CD4-positive, alpha-beta T cell treated with Interleukin-10 for 1 hour (primary cell): ENCODE measurements at places on chromosomes 5 and 9.

DNA sequence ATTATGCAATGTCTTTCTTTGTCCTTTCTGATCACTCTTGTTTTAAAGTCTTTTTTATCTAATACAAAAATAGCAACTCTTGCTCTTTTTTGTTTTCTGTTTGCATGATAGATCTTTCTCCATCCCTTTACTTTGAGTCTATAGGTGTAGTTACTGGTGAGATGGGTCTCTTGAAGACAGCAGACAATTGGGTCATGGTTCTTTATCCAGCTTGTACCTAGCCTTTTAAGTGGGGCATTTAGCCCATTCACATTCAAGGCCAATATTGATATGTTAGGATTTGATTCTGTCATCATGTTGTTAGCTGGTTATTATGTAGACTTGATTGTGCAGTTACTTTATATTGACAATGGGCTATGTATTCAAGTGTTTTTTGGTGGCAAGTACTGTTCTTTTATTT is 245.9 kb upstream of the TARS1 start:
- DNase-seq, result no peak

GRCh38 chr5:32207355-32207634 is 33.2 kb upstream of the GOLPH3 start:
- peak; percentile 10 for DNase-seq

DNA sequence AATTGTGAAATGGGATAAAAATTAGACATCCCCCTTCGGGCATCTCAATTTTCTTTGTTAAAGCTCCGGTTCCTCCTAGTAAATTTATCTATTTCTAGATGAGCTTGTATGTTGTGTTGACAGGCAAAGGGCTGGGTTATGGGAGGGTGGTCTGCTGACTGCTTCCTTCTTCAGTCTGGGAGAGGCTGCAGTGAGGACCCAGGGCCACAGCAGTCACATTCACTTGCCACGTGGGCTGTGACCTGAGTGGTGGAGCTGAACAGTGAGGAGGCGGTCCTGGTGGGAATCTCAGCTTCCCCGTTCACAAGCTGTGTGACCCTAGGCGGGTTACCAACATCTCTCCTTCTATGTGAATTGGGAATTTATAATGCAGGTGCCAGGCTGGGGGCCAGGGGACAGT is 57.5 kb upstream of the RXRA start:
- DNase-seq, result no peak

DNA sequence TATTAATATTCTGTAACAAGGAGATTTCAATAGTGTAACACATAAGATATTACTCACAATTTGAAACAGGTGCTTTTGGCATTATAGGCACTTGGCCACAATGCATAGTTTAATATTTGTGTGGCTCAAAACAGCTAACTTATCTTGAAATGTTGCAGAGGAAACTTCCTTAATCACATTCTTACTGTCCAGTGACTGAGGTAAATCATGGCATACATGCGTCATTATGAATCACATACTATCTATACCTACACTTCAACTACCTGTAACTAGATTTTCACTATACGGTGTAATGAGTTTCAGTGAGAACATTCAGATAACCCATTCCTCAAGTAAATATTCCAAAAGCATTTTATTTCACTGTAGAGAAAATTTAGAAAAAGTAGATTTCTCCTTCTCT is 218.8 kb downstream of the PDE4D start:
- no peak for DNase-seq

GRCh38 chr5:11148810-11149539 is 387.9 kb upstream of the DAP start:
- no peak for DNase-seq

GRCh38 chr9:138082918-138083636 is 205.5 kb downstream of the CACNA1B start:
- no peak for DNase-seq

DNA sequence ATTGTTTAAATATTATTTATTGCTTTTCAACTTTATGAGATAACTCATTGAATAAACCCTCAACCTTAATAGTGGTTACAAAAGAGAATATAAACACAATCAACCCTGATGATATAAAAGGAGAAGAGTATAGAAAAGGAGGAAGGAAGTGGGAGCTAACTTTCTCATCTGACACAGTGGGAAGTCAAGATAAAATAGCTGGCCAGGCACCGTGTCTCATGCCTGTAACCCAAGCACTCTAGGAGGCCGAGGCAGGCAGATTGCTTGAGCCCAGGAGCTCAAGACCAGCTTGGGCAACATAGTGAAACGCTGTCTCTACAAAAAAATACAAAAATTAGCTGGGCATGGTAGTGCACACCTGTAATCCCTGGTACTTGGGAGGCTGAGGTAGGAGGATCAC is 93.5 kb downstream of the PPP2R2B start:
- DNase-seq, result no peak

DNA sequence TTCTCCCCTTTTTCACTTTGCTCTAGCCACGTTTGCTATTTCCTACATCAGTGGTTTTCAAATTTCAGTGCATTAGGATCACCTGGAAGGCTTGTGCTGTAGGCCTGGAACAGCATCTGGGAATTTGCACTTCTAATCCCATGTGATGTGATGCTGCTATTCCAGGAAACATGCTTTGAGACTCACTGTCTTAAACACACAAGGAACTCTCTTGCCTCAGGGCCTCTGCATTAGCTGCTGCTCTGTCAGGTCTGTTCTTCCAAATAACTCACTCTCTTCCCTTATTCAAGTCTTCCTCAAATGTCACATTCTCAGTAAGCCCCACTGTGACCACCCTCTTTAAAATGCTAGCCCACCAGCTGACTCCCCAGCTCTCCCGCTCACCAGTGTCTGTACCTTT is 204.0 kb downstream of the DNAH5 start:
- DNase-seq, result no peak

GRCh38 chr9:130301483-130302286 is 36.1 kb downstream of the HMCN2 start:
- no peak for DNase-seq

DNA sequence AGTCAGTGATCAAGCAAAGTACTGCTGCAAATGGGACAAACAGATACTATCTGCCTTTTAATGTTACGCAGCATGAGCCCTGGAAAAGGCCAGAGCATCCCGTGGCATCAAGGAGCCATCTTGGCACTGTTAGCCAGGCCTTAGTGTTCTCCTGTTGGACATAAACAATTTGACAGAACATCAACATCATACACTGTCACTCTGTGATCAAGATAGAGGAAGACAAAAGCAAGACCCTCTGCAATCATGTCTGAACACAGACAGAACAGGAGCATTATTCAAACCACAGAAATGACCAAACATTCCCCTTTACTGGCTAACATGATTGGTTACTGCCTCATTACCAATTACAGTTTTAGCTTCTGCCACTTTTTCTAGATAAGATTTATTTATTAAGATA is 21.2 kb upstream of the ROPN1L start:
- no peak for DNase-seq

DNA sequence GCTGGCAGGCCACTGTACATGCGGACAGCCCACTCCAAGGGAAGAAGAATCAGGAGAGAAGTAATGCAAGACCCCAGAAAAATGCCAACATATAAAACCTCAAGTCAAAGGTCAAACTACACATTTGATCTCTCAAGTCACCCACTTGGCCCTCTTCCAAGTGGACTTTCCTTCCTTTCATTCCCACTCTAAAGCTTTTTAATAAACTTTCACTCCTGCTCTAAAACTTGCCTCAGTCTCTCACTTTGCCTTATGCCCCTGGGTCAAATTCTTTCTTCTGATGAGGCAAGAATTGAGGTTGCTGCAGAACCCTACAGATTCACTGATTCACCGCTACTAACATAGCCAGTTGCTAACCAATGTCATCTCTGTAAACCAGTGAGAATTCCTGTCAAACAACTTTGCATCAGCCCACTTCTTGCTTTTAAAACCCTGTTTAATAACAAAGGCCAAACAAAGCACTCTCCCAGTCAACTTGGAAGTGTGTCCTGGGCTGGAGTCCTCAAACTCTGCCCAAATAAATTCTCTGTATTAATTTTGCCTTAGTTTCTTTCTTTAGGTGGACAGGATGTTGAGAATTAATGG is 6.9 kb upstream of the ATP6V1G1 start:
- no peak for DNase-seq

GRCh38 chr9:137268538-137269201 is 8.9 kb upstream of the TOR4A start:
- no peak for DNase-seq

DNA sequence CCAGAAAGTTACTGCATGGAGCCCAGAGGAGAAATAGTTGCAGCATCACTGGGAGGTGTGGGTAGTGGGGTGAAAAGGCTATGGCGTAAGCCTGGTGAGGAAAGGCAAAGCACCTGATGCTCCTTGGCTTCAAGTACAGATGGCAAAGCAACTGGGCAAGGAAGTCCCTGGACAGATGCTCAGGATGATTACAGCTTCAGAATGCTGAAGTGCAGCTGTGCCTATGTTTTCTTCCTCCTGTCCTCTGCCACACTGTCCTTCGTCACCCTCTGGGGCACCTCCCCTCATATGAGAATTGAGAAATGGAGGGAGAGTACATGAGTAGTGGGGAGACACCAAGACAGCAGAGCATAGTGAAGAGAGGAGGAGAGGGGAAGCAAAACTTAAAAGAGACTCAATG is 328.0 kb downstream of the PDE4D start:
- no peak for DNase-seq

DNA sequence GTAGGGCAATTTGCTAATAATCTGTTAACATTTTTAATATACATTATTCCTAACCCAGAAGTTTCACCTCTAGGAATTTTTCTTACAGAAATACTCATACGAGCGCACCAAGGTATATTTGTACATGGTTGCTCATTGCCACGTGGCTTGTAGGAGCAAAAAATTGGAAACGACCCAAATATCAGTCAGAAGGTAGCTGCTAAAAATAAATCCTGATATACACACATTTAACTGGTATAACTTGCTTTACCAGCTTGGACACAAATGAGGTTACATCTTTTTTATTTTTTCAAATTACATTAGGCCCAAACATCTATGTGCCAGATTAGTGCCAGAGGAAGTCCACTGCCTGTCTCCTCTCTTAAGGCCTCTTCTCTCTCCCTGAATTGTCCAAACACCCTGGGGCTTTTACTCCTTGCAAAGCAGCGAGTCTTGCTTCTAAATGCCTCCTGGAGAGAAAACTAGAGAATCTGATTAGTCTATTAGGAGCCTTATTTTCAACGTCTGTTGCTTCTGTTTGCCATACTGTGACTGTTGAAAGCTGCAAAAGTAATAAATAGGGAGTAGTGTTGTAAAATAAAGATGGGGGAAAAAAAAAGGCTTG is 92.0 kb upstream of the SSBP2 start:
- DNase-seq, result no peak

- no peak for DNase-seq
Measured at GRCh38 chr9:70477146-70477745, 62.8 kb upstream of the KLF9 start.
